ENCODE measurements at places on chromosomes 7 and 10.

DNA sequence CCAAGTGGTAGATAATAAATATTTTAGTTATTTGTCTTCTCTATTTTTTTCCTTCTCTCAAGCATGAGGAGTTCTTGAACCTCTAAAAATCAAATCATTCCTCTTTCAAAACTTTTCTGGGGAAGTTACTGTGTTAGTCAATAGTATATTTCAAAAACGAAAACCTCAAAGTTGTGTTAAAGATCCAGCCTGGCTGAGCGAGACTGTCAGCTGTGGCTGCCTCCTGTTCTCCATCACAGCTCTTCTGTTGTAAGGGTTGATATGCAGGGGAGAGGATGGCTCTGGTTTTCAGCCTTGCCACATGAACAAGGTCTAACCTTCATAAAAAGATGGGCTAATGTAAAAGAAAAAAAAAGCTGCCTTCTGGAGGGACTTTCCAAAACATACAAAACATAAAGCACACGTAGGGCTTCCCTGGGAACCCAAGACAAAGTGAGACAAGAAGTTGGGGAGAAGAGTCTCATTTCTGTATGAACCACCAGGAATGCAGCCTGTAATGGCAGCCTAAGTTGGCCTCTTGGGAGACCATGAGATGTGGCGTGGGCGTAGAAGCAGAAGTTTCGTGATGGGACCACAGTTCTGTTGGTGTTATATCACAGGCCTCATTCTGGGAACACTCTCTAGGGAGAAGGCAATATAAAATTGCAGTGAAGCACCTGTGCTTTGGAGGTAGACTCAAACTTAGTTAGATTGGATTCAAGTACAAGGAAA, 77.9 kb upstream of the FHIP2A start:
- DNase-seq = no peak

DNA sequence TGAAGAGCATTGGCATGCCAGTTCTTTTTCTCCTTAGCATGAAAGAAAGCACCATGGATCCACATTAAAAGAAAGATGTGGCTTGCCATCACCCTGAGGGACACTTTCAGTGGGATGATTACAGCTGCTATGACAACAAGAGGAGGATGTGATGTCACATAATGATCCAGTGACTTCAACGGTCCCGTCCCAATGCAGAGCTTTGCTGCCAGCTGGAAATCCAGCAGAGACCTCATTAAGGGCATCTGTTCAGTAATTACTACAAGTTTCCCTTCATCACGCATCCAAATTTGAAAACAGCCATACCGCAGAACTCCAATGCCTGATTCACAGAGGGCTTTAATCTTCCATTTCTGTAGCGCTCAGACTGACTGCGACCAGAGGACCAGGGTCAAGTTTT, 206.6 kb downstream of the LSM5 start:
- no peak for DNase-seq

GRCh38 chr10:95789902-95790301, 33.9 kb downstream of the ENTPD1 start:
- DNase-seq = no peak

GRCh38 chr7:20438694-20439376, 108.1 kb downstream of the ITGB8 start:
- no peak for DNase-seq

DNA sequence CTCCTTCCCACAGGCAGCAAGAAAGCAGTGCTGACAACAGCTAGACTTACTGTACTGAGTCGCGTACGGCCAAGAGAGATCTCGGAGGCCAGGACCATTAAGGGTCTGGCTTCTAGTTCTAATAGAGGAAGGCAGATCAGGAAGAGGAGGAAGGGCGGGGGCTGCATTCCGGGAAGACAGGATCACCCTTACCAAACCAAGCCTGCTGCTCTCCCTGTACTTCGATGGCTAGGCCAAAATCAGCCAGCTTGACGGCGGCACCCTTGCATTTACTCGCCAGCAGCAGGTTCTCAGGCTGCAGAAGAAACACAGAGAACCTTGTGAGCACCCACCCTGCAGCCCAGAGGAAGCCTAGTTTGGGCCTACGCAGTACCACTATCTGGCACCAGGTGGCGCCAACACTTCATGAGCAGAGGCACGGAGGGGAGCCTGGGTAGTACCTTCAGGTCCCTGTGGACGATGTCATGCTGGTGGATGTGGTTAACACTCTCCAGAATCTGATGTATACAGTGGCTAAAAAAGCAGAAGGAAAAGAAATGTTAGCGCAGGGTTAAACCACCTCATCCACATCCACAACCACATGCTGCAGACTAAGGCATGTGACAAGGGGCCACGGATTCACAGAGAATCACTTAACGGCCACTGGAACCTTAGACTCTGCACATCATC, 25.4 kb downstream of the CAMK2G start:
- DNase-seq = peak; percentile 9

- no peak for DNase-seq
Observed at GRCh38 chr7:2212906-2213305, 19.8 kb downstream of the MAD1L1 start.

DNA sequence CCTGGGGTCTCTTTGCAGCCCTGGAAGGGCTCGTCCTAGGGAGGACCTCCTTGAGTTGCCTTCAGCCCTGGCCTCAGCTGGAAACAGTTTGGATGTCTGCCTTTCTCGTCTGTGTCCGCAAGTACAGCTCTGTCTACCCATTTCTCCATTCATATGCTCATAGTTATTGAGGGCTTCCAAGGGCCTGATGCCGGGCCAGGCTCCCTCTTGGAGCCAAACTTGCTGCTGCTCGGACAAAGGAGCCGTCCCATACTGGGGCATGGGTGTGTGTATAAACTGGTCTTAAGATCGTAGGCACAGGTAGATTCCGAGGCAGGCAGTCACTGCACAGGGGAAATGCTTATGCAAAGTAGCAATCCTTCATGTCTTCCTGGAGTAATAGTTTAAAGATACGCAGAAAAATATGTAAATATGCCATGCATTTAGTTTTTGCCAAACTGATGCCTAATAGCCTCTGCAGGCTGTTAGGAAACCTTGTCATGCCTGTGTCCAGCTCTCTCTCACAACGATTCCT, 117.0 kb upstream of the BTBD16 start:
- DNase-seq = no peak

GRCh38 chr10:30868611-30869010, 163.1 kb downstream of the ZNF438 start:
- no peak for DNase-seq

GRCh38 chr10:71475243-71475871, 78.6 kb downstream of the CDH23 start:
- peak; percentile 11 for DNase-seq

DNA sequence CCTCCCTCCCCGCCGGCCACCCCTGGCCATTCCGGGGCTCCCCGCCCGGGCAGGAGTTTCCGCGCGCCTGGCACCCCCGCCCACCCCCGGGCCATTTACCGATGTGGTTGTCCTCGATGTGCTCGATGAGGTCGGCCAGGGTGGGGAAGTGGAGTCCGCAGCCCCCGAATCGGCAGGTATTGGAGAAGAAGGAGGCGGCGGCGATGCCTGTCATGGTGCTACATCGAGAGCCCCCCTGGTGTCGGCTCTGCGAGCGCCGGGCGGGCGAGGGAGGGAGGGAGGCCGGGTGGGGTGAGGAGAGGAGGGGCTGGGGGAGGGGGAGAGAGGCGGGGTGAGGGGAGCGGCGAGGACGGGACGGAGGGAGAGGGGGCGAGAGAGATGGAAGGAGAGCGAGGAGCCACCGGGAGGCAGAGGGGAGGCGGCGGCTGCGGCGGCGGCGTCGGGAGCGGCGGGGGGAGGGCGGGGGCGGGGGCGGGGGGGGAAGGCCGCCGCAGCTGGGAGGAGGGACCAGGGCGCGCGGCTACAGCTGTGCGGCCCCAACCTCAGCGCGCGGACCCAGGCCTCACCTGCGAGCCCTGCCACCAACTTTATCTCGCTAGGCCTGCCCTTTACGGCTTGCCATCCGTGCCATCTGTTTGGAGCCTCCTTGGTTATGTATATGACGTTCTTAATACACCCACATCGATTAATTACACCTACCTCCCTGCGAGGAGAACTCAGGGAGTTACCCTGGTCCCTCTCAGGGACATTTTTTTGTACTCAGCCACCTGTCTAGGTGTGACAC, at the start of gene JAZF1:
Gene JAZF1, minus strand, starts transcription at position 432 of the 784 bp plus-strand sequence.
- DNase-seq = peak; percentile 8

GRCh38 chr7:78770422-78771410, 682.8 kb downstream of the MAGI2 start:
- peak; percentile 21 for DNase-seq

- no peak for DNase-seq
Observed at GRCh38 chr10:2611603-2612002, 455.7 kb upstream of the PFKP start.

- DNase-seq = no peak
Observed at GRCh38 chr10:114634609-114634979, 23.5 kb downstream of the ABLIM1 start.

GRCh38 chr7:150358988-150359621, 9.5 kb upstream of the REPIN1 start:
- no peak for DNase-seq

- DNase-seq = no peak
Observed at GRCh38 chr10:351770-352334, 216.6 kb downstream of the ZMYND11 start.

GRCh38 chr7:69651101-69651590, 52.9 kb downstream of the AUTS2 start:
- no peak for DNase-seq

Measured in DMS79 treated with DMSO at 0.1 percent for 48 hours (cell line).